Omental fat pad (tissue), 4 donors: ENCODE measurements at places on chromosomes 1 and 21. TPM values are rescaled to one million over a fixed set of nuclear protein-coding genes. Genes with fewer than 3 reads are reported as not detected.

- DNase-seq, result no peak
Measured at GRCh38 chr1:76826072-76826845, 41.0 kb upstream of the ST6GALNAC5 start.

AMIGO1 gene
- total RNA-seq, result 2.4 TPM

- no peak for DNase-seq
Measured at GRCh38 chr1:56409112-56409691, 170.2 kb downstream of the PLPP3 start.

- no peak for DNase-seq
Measured at GRCh38 chr1:184956999-184957700, 17.2 kb downstream of the NIBAN1 start.

SPTA1 gene
- 0.36 TPM for total RNA-seq

LEFTY2 gene
- not detected for total RNA-seq

- no peak for DNase-seq
Measured at GRCh38 chr1:209759829-209760359, 4.0 kb downstream of the TRAF3IP3 start.

- no peak for DNase-seq
Measured at GRCh38 chr1:244393604-244394176, 58.0 kb downstream of the ADSS2 start.

GRCh38 chr1:206116191-206116872 is 856 bp downstream of the AVPR1B start:
- no peak for DNase-seq

- no peak for DNase-seq
Measured at GRCh38 chr1:34866762-34867109, 7.2 kb upstream of the SMIM12 start.

GRCh38 chr1:239647045-239647444 is 260.7 kb downstream of the CHRM3 start:
- no peak for DNase-seq

GRCh38 chr1:201421041-201421440 is 489 bp downstream of the TNNI1 start:
- DNase-seq, result no peak

FCRL1 gene
- total RNA-seq, result 0.32 TPM

DNA sequence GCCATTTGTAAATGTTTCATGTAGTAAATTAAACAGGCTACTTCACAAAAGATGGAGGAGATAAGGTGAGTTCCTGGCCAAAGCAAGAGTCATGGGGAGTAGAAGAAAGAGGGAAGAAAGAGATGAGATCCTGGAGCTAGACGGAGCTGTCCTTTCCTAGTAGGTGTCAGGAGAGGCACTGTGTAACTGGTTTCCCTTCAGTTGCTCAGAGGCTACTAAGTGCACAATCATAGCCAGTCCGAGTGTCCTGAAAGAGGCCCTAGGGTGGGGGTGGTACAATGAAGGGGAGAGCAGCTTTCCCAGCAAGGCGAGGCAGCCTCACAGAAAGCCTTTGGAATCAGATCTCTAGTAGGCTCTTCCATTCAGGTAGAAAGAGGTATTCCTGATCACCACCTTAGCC is 390.9 kb downstream of the KCNH1 start:
- DNase-seq, result no peak

DNA sequence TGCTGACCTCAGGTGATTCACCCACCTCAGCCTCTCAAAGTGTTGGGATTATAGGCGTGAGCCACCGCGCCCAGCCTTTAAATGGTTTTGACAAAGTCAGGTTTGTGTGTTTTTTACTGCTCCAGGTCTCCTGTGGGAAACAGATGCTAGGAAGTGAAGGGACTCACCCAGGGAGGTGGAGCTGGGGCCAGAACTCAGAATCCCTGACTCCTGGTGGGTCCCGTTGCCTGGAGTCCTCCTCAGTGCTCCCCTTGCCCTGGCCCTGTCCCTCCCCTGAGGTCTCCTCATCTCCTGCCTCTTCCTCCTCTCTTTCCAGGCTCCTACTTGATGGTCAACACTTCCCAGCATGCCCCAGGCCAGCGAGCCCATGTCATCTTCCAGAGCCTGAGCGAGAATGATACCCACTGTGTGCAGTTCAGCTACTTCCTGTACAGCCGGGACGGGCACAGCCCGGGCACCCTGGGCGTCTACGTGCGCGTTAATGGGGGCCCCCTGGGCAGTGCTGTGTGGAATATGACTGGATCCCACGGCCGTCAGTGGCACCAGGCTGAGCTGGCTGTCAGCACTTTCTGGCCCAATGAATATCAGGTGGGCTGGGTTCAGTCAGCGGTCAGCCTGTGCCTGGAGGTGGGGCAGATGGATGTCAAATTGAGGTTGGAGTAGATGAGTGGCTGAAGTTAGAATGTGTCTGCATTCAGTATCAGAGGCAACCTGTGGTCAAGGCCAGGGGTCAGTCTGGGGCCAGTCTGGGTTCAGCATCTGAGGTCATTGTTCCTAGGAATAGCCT is 22.1 kb downstream of the PTPRU start:
- no peak for DNase-seq

GRCh38 chr1:76866566-76866965 is 714 bp upstream of the ST6GALNAC5 start:
- no peak for DNase-seq

YTHDF2 gene
- 43.8 TPM for total RNA-seq

- no peak for DNase-seq
Measured at GRCh38 chr1:115529216-115529897, 112.4 kb upstream of the VANGL1 start.

DNA sequence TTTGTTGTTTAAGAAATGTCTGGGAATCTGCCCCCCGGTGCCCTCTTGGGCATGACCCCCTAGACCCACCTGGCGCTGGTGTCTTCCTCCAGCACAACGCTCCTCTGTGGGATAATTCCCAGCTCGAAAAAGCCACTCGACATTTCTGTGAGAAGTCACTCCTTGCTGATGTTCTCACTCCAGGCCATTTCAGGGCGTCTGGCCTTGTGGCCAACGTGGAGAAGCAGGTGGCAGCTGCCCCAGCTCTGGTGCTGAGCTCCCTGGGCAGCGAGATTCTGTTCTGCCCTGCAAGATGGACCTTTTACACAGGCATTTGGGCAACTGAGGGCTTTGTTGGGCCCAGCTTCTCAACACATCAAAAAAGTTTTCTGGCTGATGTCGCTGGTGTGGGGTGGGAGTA is 147.7 kb upstream of the WNT4 start:
- no peak for DNase-seq

DNA sequence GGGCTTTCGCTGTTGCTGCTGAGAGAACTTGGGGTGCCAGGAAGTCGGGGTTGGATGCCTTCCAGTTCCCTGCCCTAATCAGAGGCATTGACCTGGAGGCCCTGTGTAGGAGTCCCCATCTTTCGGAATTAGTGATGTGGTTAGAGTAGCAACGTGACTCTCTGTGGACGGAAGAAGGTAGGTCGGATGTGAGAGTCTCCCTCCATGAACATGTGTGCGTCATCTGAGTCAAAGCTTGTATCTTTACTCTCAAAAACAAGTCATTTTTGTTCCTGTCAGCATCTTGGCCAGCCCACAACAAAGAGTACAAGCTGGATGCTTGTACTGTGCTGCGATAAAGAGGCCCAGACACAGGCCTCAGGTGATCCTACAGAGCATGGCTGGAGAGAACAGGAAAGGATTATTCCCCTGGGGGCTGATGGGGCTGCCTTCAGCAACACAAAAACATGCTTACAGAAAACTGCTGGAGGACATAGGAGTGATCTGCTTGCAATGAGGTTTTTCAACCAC is 31.0 kb upstream of the IL10 start:
- no peak for DNase-seq

DNA sequence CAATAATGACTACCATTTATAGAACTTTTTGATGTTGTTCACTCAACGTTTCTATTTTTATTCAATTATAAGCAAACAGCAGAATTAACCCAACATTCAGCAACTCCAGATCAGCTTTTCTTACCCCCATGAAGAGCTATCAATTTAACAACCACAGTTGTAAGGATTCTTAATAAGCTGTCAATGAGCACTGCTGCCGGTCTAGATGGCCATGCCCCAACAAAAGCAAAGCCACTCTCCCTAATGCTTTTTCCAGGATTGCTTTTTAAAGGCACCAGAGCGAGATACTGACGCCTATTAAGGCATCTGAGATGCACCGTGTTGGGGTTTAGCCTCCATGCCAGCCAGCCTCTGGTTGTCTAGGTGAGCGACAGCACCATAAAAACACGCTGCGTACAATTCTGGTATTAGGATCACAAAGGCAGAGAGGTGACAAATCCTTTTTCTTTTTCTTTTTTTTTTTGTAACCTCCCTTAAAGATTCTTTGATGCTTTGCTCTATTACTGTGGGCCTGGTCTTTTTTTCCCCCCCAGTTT is 39.5 kb downstream of the PTPRC start:
- no peak for DNase-seq

GRCh38 chr1:219847215-219847855 is 81.0 kb downstream of the SLC30A10 start:
- no peak for DNase-seq

VWA1 gene
- 17.2 TPM for total RNA-seq

DNA sequence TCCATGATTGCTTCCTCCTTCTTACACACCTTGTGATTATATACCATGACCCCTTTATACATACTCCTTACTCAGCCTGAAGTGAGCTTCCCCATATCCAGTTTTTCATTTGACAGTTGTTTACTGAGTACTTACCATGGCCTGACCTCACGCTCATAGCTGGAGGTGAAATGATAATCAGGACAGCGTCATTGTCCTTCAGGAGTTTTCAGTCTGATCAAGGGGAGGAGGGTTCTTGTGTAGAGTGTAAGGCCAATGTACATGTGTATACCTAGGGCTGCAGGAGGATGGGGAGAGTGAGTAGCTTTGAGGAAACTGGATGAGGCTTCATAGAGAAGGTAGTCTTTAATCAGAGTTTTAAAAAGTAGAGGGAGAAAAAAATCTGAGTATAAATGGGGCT is 325.8 kb downstream of the RYR2 start:
- no peak for DNase-seq

- DNase-seq, result no peak
Measured at GRCh38 chr1:198018529-198018928, 101.4 kb downstream of the LHX9 start.

ESPN gene
- not detected for total RNA-seq

- DNase-seq, result no peak
Measured at GRCh38 chr1:209493559-209493958, 90.0 kb upstream of the CAMK1G start.

GRCh38 chr1:150273311-150273710 is 721 bp downstream of the C1orf54 start:
- DNase-seq, result no peak

DNA sequence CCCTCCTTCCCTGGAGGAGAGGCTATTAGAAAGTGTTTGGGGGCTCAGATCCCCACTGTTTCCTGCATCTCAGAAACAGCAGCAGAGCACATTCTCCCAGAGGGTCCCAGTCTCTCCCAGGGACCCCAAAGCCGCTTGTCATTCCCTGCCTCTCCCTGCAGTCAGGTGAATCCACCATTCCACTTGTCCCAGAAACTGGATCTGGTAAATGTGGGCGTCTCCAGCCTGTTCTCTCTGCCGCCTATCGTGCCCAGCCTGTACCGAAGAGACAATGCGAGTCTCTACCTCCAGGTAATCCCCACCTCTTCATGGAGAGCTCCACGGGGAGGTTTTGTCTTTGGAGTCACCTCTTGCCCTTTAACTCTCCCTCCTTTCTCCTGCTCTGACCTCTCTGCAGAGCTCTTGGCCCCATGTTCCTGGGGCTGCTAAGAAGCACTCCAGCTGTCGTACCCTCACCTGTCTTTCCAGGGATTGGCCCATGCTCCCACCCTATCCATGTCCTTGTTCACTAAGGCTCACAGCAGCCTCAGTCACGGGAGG is 26.9 kb downstream of the INAVA start:
- DNase-seq, result no peak

DNA sequence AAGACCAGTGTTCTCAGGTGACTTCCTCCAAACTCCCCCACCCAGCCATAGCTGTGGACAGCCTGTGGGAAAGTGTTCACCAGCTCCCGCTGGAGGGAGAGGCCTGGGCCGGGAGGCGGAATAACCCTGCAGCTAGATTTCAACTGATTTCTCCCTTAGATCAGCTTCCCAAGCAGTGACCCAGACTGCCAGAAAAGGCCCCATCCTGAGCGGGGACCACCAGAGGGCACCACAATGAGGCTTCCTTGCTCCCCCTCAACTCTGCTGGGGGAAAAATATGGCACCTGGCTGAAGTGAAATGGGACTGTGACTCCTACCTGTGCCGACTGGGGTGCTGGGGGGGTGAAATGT is 50.8 kb downstream of the RHBG start:
- no peak for DNase-seq

GRCh38 chr1:25890239-25891034 is 14.9 kb upstream of the PAQR7 start:
- no peak for DNase-seq

USH2A gene
- not detected for total RNA-seq

DNA sequence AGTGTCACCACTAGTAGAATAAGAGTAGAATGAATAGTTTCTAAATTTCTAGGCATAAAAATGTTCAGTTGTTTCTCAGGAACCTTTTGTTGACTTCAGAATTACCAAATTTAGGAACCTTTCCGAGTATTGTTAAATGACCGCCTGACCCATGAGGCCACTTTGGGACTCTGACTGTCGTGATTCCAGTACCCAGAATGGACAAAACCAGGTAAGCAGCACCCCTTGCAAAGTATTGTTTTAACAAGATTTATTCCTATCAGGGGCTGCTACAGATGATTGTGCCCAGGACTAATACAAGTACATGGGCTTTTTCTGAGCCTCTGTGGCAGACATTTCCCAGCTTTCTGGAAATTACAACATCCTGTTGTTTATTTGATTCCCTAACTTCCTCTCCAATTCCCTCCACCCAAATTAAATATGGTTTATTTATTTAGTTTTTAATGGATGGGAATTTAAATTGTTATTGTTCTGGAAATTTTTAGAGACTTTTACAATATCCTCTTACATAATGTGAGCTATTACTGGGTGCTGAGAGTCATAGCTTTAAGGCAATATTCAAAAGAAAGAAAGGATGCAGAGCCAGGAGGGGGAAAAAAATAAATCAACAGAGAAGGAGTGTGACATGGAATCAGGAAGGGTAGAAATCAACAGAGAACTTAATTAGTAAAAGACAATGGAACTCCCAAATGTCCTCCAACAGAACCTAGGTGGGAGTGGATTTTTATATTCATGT is 37.4 kb upstream of the NTPCR start:
- no peak for DNase-seq

- no peak for DNase-seq
Measured at GRCh38 chr1:92730476-92730875, 54.4 kb downstream of the EVI5 start.

DNA sequence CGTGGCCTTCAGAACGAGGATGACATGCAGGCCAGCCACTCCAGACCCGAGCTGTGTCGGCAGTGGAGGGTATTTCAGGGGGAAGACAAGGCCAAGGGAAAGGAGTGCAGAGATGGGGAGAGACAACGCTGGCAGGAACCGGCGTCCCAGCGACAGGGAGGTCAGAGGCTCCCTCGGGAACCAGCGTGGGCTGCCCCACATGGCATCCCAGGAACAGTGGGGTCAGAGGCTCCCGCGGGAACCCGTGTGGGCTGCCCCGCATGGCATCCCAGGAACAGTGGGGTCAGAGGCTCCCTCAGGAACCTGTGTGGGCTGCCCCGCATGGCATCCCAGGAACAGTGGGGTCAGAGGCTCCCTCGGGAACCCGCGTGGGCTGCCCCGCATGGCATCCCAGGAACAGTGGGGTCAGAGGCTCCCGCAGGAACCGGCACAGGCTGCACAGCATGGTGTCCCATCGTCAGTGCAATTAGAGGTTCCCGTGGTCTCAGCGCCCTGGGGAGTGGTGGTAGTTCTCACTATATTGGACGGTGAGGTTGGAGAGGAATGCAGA is 43.0 kb downstream of the SLC19A1 start:
- DNase-seq, result no peak

GRCh38 chr1:214454569-214455396 is 96.6 kb downstream of the PTPN14 start:
- no peak for DNase-seq
